ENCODE measurements at places on chromosomes 13 and 19.

DNA sequence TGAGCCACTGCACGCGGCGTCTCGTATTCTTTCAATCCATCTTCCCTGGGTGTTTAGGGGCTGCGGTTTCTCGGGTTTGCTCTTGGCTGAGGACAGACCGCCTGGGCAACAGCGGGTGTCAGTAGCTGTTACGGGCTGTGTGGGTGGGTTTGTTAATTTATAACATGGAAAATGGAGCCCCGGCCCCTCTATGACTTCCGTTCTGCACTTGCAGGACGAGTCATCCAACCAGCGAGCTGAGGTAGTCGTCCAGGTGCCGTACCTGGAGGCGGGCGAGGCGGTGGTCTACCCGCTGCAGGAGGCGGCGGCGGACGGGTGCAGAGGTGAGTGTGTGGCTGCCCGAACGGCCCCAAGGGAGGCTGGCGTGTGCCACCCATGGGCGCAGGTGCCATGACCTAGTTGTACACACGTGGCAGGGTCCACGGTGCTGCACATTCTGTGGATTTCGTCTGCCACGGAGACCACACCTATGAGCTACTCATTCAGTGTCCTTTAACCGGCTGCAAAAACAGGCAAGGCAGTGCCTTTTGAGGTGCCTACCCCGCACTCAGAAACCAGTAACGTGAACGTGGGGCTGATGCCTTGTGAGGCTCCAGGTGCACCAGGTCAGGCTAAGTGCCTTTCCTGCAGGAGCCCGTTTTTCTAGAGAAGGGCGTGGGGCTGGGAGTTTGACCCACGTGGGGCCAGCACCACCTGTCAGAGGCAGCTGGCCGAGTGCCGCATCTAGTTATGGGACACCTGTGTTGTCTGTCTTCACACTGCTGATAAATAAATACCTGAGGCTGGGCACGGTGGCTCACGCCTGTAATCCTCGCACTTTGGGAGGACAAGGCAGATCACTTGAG lies 10.9 kb downstream of the POLR2E start:
- DNase-seq, result no peak

- DNase-seq, result no peak
Measured at GRCh38 chr19:7366701-7367420, 18.1 kb downstream of the ARHGEF18 start.

DNA sequence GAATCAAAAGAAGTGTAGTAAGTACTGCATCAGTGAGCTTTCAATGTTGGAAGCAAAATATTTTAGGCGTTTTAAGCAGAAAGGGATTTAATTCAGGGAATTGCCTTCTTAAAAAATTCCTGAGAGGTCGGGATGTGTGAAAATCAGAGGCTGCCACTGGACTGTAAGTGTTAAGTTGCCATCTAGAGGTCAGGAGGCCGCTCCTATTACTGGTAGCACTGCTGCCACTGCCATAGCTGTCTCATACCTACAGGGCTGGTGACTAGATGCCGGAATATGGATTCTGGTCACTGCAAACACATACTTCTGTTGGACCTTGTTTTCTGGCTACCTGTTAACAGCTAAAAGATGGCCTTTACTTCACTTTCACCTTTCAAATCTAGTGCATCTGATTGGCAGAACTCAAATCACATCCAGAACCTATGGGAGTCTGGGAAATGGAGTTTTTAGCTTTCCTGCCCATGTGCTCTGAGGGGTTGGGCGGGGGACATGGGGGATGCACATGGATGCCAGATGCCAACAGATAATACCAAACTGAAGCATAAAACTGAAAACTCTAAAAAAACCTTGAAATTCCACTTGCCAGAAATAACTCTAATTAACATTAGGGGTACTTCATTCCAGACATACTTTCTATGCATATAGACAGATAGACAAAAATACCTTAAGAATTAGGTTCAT lies 29.8 kb downstream of the DGKH start:
- no peak for DNase-seq

- no peak for DNase-seq
Measured at GRCh38 chr19:11384778-11385129, 640 bp upstream of the EPOR start.

DNA sequence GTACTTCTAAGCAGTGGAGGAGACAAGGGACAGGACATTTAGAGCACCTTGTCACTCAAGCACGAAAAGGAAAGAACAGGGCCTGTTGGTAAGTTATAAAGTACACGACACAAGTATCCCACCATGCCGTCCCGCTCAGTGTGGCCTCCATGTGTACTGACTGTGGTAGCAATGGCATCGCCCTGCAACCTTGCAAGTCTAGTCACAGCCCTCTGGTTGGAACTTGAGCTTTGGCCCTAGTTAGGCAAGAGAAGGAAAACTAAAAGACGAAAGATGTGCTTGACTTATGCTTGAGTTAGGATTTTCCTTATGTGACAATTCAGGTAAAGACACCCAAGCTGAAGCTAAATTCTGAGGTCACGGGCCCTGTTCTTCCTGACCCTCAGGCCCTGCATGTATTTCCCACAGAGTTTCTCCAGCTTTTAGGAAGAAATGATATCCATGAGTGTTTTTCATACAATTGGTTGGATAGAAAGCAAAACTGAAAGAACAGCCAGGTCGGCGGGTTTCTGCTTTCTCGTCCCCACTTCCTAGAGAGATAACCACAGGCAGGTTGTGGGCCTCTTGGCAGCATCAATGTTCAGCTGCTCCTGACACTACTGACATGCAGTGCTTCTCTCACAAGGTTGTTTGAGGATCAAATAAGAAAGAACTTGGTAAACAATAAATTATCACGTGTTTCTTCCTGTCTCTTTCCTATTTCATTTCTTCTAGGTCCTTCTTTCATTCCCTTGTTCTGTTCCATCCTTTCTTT lies 216.2 kb downstream of the IRS2 start:
- no peak for DNase-seq

- no peak for DNase-seq
Measured at GRCh38 chr13:66339214-66339613, 890.9 kb downstream of the PCDH9 start.

GRCh38 chr13:66781241-66781640 lies 448.9 kb downstream of the PCDH9 start:
- DNase-seq, result no peak

DNA sequence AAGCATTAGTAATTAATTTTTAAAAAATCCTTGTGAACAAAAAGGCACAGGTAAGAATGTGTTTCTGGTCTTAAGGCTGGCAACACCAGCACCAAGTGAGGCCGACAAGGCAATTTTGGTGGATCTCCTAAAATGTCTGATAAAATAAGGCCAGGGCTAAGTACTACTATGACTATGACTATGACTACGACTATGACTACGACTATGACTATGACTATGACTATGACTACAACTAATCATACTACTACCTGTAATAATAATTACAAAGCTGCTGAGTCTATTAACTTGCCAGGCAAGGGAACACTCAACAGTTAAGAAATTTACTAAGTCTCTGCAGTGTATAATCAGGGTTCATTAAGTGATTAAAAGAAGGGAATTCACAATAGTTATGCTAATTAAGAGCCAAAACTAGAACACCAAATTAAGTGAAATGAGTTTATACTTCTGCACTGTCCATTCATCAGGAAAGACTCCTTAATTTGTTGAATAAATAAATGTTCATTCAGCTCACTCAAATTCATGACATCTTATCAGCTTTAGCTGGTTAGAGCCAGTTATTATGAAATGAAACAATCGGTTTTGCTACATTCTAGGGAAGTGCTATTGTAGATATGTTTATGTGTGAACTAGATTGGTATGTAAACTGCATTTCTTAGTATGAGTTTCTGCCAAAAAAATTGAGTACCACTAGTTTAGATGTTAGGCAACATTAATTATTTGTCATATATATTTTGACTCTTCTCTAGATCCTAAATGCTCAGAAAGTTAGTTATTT lies 1626.2 kb upstream of the PCDH20 start:
- no peak for DNase-seq

- DNase-seq, result peak; percentile 68
Measured at GRCh38 chr19:41570639-41571112, 5.3 kb upstream of the CEACAM21 start.

DNA sequence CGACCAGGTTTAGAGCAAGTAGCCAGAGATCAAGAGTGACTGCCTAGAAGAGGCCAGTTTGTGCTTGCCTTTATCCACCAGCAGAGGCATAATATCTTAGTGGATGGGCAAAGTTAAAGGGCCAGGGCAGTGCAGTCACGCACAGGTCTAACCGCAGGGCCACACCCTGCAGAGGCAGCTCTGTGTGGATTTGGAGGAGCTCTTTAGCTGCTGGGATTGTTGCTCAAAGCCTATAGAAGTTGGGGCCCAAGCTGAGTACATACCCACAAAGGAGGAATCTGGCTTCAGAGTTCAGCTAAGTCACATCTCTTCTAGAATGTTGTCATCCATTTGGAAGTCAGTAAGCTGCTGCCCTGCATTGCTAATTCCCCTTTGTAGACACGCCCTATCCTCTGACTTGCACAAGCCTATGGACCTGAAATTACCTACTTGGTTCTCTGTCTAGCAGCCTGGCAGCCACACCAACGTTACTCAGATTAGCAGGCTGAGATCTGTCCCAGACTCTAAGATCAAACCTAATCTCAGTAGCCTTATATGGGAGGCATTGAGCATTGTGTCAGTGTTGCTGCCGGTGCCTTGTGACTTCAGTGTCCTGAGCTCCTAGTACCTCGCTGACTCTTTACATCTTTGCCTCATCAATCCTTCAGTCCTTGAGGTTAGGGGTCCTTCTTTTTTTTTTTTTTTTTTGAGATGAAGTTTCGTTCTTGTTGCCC lies 102.9 kb upstream of the STARD13 start:
- DNase-seq, result no peak

- peak; percentile 70 for DNase-seq
Measured at GRCh38 chr19:3544742-3545668, 6.0 kb downstream of the TEKTIP1 start.

- DNase-seq, result no peak
Measured at GRCh38 chr19:6769006-6769619, 1.9 kb upstream of the SH2D3A start.

DNA sequence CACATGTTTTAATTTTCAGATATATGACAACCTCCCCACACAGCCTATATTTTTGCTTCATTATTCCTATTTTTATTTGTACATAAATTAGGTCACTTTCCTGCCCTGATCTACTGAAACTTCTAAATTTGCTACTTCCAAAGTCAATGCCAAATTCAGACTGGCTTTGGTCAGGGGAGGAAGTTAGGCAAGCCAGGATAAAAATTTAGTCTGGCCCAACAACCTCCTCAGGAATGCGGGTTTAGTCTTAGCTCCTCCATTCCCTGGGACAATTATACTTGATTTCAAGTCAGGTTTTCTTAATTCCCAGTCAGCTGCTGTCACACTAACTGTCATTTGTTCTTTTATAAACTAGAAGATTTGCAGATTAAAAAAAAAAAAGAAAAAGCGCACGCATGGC lies 84.3 kb downstream of the TM9SF2 start:
- no peak for DNase-seq
